Head of caudate nucleus (tissue), 42 donors: ENCODE measurements at places on chromosomes 6 and 20.

DNA sequence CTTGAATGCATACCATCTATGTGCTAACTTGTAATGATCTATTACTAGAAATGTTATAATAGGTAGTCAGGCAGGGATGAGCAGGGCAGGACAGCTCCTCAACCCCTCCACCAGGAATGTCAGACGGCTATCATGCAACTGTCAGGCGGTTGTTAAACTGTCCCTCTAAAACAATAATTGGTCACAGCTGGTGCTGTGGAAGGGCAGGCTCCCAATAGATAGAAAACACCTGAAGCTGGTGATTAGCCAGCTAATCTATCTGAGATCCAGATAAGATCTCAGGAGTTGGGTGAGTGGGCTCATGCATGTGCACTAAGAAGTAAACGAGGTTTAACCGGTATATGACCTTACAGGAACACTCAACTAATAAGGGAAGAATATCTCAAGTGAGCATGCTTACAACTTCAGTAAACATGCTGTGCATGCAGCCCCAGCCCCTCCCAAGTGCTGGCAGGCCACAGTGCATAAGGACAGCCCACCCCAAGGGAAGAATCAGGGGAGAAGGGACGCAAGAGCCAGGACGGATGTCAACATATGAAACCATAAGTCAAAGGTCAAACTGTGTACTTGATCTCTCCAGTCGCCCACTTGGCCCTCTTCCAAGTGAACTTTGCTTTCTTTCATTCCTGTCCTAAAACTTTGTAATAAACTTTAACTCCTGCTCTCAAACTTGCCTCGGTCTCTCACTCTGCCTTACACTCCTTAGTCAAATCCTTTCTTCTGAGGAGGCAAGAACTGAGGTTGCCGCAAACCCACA, 566.2 kb upstream of the NRSN1 start:
- DNase-seq = no peak

DNA sequence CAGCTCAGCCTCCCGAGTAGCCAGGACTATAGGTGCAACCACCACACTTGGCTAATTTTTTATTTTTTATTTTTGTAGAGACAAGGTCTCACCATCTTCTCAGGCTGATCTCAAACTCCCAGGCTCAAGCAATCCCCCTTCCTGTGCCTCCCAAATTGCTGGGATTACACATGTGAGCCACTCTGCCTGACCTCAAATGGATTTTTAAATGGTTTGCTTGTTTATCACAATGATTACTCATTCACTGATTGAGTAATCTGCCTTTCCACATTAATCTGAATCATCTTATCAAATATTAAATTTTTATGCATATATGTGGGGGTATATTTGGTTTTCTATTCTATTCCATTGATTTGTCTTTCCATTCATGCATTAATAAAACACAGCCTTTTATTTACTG, 9.4 kb upstream of the KHDC1L start:
- no peak for DNase-seq

DNA sequence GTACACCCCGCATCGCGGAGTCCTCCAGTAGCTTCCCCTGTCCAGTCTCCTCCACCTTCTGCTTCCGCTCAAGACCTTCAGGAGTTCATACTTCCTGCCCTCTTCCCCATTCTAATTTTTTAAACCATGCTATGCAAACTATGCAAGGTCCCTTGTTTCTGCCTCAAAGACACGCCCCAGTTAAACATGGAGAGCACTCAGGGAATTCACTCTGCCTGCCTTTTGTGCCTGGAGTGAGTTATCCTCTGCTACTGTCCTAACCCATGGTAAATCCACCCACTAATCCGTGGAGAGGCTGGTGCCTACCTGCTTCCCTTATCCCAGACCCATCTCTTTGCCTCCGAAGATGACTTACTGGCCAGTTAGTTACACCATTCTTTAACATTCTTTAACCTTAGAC, 473.7 kb upstream of the JARID2 start:
- no peak for DNase-seq

- peak; percentile 36 for DNase-seq
Measured at GRCh38 chr20:23224806-23225205, 125.8 kb upstream of the NXT1 start.

DNA sequence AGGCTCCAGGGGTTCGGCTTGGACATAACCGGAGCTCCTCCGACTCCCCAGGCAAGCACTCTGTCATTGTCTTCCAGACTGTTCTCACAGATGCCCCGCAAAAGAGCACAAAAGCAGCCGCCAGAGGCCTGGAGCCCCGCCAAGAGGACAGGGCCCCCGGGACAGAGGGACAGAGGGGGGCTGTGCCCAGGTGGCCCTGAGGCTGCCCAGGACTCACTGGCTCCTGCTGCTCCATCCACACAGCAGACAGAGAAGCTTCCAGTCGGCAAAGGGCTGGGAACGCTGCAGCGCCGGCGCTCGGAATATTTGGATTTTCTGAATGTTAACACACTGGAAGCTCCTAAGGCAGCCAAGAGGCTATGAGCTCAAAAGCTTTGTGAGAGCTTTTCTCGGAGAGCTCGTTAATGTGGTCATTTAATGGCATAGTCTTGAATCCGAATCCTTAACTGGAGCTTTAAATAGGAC, 68.0 kb upstream of the QKI start:
- DNase-seq = peak; percentile 47

GRCh38 chr6:114304304-114304887, 38.4 kb downstream of the HS3ST5 start:
- DNase-seq = no peak

DNA sequence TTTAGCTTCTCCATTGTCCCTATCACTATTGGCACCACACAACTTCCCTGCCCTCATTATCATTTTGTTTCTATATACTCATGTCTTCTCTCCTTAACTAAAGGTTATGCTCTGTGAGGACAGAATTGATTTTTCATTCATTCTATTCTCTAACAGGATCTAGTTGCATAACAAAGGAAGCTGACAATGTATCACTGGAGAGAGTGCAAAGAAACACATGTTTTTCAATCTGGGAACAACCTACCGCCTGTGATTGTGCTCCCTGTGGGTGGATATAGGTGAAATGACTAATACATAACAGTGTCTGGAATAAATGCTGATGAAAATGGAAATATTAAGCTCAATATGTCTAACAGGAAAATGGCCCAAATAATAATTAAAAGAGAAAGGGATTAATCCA, 56.6 kb downstream of the COL12A1 start:
- no peak for DNase-seq

GRCh38 chr20:59664421-59664941, 60.1 kb downstream of the PHACTR3 start:
- peak; percentile 38 for DNase-seq

DNA sequence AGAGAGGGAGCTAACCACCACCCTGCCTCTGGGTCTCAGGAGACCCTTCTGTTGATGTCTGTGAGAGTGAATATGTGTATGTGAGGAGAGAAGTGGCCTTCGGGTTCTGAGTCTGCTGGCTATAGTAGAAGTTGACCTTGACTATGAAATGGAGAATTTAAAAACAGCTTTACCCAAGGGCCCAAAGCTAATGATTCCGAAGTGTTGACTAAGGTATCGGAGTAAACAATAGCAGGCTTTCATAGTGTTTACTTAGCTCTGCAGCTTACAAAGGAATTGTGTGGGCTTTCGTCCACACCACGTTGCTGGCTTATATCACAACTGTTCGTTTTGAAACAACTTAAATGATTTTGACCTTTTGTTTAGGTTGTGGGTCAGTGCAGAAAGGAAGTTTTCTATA, 126.5 kb upstream of the JAG1 start:
- DNase-seq = no peak

DNA sequence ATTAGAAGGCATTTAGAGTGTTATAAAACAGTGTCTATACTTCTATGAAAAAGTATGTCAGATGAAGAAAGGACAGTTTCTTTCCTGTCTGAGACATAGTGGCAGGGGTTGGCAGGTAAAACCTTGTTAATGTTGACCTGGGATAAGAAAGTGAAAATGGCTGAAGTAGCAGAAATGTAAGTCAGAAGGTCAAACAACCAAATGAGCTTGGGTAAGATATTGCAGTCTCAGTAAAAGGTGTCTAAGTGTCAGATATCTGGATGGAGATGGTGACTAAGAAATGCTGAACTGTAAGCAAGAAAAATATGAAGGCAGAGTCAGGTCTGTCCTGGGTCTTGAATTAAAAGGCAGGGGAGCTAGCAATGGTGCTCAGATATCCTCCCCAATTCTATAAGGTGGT, 400.3 kb downstream of the CD109 start:
- DNase-seq = no peak

DNA sequence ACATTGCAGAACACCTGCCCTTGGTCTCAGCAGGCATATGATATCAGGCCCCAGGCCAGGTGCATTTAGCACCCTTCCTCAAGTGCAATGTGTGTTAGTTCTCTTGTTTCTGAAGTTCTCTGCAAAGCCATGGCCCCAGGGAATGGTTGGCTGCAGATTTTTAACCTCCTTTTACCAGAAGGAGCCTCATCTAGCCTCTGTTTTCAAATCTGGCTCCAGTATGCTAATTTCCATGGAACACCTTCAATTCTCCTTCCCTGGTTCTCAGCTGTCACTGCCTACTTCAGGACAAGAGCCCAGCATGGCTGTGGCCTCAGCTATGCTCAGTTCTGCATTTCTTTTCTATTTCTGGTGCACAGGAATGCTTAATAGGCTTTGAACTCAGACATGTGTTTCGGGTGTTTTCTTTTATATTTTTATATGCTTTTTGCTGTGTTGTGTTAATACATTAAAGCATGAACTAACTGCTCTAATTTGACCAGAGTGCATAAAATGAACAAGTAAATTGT, 51.6 kb upstream of the OGFRL1 start:
- no peak for DNase-seq

DNA sequence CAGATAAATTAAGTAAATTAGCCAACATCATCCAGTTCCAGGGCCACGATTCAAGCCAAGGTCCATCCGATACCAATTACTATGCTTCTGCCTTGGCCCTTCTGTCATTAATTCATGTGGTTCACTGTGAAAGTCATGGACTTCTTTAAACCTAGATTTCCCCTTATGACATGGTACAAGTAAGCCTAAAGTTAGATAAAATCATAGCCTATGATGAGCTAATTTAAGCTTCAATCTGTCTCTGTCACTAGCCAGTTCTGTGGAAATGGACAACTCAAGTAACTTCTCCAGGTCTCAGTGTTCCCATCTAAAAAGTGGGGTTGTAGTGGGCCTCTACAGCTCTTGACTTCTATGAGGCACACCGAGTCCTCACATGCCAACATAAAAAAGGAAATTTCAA, 225.5 kb upstream of the MARCKS start:
- DNase-seq = no peak

DNA sequence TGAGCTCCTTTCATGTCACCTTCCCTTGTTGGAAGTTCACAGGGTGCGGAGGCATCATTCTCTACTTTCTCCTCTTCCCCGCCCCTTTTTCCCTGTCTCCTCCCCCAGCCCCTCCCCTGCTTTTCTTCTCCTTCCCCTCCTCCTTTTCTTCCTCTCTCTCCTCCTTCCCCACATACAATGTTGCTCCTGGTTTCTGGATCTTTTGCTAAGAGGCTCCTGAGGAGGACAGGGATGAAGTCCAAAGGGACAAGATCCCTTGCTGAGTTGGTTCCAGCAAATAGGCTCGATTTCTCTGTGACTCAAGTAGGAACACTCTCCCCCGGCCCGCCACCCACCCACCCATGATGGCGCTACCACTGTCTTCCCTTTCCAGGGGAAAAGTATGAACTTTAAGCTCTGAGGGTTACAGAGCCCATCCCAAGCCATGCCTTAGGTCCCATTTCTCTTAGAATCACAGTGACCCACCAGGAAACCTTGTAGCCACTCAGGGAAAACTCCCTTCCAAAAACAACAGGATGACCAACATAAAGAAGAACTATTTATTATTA, 852 bp upstream of the TFEB start:
- DNase-seq = no peak

GRCh38 chr6:111996144-111996865, 57.6 kb upstream of the CCN6 start:
- no peak for DNase-seq

DNA sequence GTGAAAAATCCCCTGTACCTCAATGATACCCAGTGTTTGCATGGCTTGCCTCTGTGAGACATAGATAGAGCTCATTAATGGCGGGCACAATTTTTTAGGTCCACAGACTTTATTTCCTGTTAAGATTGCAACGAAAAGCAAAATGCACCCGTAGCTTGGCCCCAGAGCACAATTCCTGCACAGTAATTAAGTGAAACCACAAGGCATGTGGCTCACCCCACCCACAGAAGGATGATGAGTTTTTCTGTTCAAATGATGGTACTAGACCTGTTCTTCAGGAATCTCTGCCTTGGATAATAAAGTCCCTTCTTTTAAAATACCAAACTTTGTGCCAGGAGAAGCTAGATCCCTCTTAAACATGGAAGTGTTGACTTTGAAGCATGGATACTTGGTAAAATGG, 738.1 kb downstream of the QKI start:
- no peak for DNase-seq

- no peak for DNase-seq
Measured at GRCh38 chr6:113356139-113356538, 501.0 kb upstream of the MARCKS start.

DNA sequence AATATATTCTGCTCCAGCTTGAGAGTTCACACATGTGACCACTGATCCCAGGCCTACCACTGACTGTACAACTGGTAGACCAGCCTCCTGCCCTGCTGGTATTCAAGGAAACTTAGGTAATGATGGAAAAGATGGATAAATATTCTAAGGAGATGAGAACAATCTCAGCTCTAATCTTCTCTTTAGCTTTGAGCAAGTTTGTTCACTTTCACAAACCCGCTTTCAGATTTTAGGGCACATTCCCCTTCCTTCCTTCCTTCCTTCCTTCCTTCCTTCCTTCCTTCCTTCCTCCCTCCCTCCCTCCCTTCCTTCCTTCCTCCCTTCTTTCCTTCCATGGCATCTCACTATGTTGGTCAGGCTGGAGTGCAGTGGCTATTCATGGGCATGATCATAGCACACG, 88.2 kb upstream of the PHACTR1 start:
- no peak for DNase-seq

- DNase-seq = no peak
Measured at GRCh38 chr6:165762125-165762524, 99.1 kb upstream of the PDE10A start.

- DNase-seq = no peak
Measured at GRCh38 chr6:74574794-74575193, 631.1 kb downstream of the COL12A1 start.

- DNase-seq = no peak
Measured at GRCh38 chr6:15491986-15492269, 170.9 kb downstream of the DTNBP1 start.

DNA sequence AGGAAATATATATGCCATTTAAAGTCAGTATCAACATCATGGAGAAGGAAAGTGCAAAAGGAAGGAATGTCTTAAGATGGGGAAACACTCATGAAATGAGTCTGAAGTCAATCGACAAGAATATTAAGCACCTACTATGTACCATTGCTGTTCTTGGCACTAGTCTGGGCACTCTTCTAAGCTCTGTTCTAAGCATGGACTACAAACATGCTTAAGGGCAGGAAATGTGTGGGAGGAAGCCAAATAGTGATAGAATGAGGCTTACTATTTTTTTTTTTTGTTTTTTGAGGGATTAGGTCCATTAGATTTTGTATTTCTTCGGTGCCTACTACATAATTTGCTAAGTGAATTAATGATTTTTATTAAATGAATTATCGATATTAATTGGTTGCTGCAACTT, 83.8 kb upstream of the SUPT3H start:
- no peak for DNase-seq

DNA sequence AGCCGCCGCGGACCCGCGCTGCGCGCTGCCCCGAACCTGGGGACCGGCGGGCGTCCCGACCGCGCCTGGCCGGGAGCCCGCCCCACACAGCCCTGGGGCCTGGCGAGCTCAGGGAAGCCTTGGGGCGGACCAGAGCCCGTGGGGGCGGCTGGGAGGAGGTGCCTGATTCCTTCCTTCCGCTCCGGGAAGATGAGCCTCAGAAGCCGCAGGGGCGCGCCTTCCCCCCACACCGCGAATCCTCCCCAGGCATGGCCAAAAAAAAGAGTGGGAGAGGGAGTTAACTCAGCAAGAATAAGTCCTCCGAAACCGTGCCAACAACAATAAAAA, at the start of gene CBLN4:
Gene CBLN4 (minus strand): TSS at position 131 of the 327 bp plus-strand sequence. CDS start 1,348 bp downstream, outside the sequence.
- DNase-seq = no peak
